ENCODE measurements at places on chromosomes 11 and 22.

GRCh38 chr22:22816766-22817410 is 70.7 kb upstream of the IGLL5 start:
- DNase-seq, result no peak

DNA sequence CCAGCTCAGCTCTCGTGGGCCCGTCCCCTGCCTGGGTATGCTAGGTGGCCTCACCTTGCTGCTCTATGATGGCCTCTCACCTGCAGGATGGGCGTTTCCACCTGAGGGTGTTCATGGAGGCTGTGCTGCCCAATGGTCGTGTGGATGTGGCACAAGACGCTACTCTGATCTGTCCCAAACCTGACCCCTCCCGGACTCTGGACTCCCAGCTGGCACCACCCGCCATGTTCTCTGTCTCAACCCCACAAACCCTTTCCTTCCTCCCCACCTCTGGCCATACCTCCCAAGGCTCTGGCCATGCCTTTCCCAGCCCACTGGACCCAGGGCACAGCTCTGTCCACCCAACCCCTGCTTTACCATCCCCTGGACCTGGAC is 2.1 kb downstream of the ZP1 start:
- no peak for DNase-seq

- DNase-seq, result no peak
Measured at GRCh38 chr11:70733327-70734325, 335.3 kb downstream of the CTTN start.

- DNase-seq, result no peak
Measured at GRCh38 chr11:63622323-63622722, 8.1 kb upstream of the PLAAT3 start.

GRCh38 chr11:64006398-64006797 is 20.2 kb downstream of the OTUB1 start:
- DNase-seq, result no peak

DNA sequence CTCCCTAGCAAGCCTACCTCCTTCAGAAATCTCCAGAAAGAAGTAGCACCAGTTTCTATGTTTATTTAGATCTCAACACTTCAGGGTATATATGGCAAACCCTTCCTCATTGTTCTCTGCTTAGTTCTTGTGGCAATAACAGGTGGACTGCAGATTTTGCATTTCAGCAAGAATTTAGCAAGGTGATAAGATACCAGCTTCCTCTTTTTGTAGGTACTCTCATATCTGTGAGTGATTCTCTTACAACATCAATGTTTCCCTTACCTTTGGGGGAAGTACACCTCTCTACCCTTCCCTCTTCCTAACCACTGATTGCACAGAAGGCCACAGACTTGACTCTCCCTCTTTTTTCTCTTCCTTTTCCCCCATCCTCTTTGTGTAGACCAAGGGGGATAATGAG is 230.9 kb upstream of the SESN3 start:
- DNase-seq, result no peak

DNA sequence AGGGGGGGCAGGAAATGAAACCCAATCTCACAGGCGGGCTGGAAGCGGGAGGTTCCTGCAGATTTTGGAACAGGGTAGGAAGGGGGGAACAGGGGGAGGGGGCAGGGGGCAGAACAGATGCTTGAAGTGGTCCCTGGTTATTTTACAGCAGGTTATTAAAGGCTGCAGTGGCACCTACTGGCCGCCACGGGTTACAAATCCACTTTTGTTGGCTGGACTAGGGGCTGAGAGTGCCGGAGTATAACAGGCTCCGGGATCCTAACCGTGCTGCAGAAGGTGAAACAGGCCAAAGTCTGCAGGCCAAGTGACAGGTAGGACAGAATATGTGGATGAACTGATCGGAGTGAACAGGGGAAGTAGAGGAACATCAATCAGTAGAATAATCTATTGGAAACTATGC is 2.5 kb downstream of the ROBO3 start:
- DNase-seq, result no peak

DNA sequence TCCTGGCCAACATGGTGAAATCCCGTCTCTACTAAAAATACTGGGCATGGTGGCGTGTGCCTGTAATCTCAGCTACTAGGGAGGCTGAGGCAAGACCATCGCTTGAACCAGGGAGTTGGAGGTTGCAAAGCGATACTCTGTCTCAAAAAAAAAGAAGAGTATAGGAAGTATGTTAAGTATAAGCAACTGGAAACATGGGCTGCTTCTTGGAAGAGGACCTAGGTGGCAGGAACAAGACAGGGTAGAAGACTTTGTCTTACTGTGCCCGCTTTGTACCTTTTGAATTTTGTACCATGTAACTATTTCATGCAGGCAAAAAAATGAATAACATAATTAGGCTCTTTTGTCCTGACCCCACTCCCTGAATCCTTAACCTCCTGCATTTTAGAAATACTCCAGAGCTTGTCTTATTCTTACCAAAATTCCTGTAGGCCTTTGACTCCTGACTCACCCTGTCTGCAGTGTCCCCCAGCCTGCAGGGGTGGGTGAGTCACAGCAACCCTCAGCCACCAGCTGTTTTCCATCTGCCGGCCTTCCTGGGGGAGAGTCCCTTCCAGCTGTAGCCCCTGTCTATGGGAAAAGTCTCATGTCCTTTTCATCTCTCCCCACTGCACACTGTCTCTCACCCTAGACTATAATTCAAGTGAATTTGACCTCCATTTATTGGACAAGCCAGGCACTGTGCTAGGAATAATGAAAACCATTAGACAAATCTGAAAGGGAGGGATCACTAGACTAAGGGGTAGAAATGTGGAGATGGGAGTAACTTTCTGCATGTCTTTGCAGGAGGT is 41.8 kb downstream of the TXN2 start:
- DNase-seq, result no peak

Measured in left forelimb (tissue), 1 donor.